ENCODE measurements at places on chromosomes 13 and 19. TPM values are rescaled to one million over a fixed set of nuclear protein-coding genes. Genes with fewer than 3 reads are reported as not detected.

The LILRB4 gene
- total RNA-seq, result not detected

The PCSK4 gene
- 1.6 TPM for total RNA-seq

The LRRC8E gene
- total RNA-seq, result not detected

The OPA3 gene
- total RNA-seq, result 14.0 TPM

The FXYD1 gene
- not detected for total RNA-seq

The IGFL1 gene
- not detected for total RNA-seq

The ZNF606 gene
- total RNA-seq, result 6.6 TPM

The ZNF541 gene
- not detected for total RNA-seq

The CEACAM6 gene
- not detected for total RNA-seq

The FZR1 gene
- total RNA-seq, result 38.7 TPM

The CYP4F2 gene
- not detected for total RNA-seq

The CEACAM4 gene
- total RNA-seq, result not detected

The ZNF324B gene
- total RNA-seq, result 14.4 TPM

The TEX29 gene
- total RNA-seq, result 0.51 TPM

The KLHL26 gene
- 12.1 TPM for total RNA-seq

The TMEM147 gene
- total RNA-seq, result 134 TPM
